ENCODE measurements at places on chromosomes 1 and 21. TPM values are rescaled to one million over a fixed set of nuclear protein-coding genes. Genes with fewer than 3 reads are reported as not detected.

The TNNI3K gene
- not detected for total RNA-seq

The ACOT11 gene
- 0.32 TPM for total RNA-seq

The AGT gene
- total RNA-seq: 6.3 TPM

DNA sequence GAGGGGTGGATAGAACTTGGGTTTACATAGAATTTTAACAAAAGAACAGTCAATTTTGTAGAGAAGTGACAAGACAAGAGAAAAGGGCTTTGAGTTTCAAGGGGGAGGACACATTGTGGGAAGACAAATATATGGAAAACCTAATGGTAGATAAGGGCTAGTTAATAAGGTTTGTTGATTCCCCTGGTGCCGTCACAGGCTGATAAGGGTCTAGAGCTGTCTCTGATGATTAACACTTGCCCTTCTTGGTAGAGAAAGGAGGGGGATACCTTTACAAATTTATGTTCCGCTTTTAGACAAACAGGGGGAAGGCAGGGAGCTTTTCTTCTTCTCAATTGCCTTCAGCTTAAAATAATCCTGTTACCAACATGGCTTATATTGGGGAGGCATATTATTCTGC, 124.3 kb downstream of the ETS2 start:
- no peak for DNase-seq
- no peak overlapping the region for H3K4me3 ChIP-seq
- no peaks in the 10 kb centered on the region for H3K4me1 ChIP-seq
- H3K27me3 ChIP-seq: peaks cover 2% of the 10 kb centered on the region
- no peak overlapping the region for H3K27ac ChIP-seq

- no peak overlapping the region for H3K4me3 ChIP-seq
- H3K27ac ChIP-seq: no peak overlapping the region
- peaks cover 2% of the 10 kb centered on the region for H3K27me3 ChIP-seq
- no peaks in the 10 kb centered on the region for H3K36me3 ChIP-seq
- no peak for DNase-seq
Measured at GRCh38 chr1:25845664-25846063, 13.6 kb downstream of the AUNIP start.

DNA sequence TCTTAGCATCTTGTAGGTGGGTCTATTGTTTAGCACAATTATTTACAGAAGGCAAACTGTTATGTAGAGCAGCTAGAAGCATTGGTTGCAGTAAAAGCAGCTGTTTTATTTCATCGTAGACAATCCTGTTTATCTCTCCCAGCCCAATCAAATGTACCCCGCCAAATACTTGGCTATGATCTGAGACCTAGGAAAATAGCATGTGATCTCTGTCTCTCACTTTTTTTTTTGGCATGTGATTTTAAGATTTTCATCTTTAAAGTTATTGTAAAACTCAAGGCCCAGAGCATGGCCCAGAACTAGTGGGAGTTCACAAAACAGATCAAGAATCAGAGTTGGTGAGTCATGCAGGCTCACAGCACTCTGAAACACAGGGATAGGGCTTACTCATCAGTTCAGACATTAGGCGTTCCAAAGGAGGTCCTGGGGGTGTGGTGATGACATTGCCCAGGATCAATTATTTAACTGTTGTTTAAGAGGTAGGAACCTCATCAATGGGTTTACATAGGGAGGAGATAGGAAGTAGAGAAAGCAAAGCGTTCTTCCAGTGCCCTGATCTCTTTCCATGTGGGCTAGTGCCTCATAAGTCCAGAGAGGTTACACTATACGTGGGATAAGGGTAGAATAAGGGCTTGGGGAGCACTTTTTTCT, 40.2 kb downstream of the TBX19 start:
- no peaks in the 10 kb centered on the region for H3K36me3 ChIP-seq
- H3K27me3 ChIP-seq: peaks cover 2% of the 10 kb centered on the region
- peaks cover 17% of the 10 kb centered on the region for H3K4me1 ChIP-seq
- no peak overlapping the region for H3K27ac ChIP-seq
- no peak for DNase-seq

GRCh38 chr1:168301664-168302320, 21.1 kb downstream of the TBX19 start:
- H3K27me3 ChIP-seq: peaks cover 1% of the 10 kb centered on the region
- DNase-seq: no peak
- no peak overlapping the region for H3K27ac ChIP-seq

DNA sequence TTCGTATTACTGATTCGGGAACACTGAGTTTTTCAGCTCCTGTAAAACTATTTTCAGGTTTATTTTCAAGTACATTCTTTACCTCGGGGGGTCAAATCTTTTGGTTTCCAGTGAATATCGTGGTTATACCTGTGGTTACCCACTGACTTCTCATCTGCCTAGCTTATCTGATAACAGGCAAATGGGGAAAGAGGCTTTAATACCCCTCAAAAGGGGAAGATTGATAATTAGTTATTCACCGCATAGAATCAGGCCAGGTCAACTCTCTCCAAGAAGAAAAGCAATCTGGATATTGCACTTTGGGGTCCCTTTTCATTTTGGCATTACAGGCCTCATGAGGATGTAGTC, 23.0 kb downstream of the RUNX1 start:
- DNase-seq: no peak
- H3K27ac ChIP-seq: no peak overlapping the region
- no peak overlapping the region for H3K4me3 ChIP-seq
- H3K27me3 ChIP-seq: peaks cover 1% of the 10 kb centered on the region

DNA sequence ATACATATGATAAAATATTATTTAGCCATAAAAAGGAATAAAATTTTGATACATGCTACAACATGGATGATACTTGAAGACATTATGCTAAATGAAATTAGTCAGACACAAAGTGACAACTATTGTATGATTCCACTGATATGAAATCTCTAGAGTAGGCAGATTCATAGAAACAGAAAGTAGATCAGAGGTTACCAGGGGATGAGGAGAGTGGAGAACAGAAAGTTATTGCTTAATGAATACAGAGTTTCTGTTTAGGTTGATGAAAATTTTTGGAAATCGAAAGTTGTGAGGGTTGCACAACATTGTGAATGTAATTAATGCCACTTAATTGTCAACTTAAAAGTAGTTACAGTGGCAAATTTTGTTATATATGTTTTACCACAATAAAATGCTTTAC, 315.7 kb upstream of the USP25 start:
- no peaks in the 10 kb centered on the region for H3K27me3 ChIP-seq
- no peaks in the 10 kb centered on the region for H3K4me1 ChIP-seq
- H3K27ac ChIP-seq: no peak overlapping the region
- no peak for DNase-seq

DNA sequence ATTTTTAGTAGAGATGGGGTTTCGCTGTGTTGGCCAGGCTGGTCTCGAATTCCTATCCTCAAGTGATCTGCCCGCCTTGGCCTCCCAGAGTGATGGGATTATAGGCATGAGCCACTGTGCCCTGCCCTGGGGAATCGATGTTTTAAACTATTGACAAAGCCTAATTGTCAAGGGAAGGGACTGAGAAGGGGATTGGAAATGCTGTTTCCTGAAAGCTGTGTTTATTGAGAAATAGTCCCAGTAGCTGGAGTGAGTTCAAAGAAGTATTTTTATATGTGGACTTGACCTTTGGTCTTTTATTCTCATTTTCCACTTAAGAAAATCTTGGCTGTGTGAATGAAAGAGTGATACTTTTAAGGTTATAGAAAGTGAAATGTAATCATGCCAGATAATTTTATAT, 47.5 kb downstream of the KIF1B start:
- DNase-seq: peak; percentile 21
- peaks cover 3% of the 10 kb centered on the region for H3K27me3 ChIP-seq
- peaks cover 12% of the 10 kb centered on the region for H3K4me1 ChIP-seq
- no peak overlapping the region for H3K4me3 ChIP-seq
- H3K36me3 ChIP-seq: no peaks in the 10 kb centered on the region

DNA sequence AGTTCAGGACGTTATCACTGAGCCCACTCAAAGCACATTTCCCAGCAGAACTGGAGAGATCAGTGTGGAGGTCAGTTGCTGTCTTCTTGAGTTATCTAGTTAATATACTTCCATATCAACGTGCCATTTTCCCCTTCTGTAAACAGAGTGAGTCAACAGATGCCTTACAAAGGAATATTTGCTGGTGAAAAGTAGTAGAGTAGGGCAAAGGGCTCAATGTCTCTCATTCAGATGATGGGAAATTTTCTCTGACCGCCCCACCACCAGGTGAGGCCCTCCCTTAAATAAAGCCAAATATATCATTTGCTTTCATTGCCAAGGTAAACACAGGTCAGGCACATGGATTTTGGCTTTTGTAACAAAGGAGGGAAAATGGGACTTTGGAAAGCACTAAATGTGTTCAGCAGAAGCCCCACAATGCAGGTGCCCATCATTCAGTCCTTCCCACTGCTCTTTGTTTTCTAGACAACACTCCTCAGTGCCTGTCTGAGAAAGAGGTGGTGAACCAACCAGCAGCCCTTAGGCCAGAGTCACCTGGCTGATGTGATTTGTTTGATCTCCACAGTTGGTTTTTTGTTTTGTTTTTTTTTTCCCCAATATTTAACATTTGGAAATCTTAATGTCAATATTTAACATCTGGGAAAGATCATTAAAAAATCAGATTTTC, 40.5 kb upstream of the SAMD13 start:
- H3K27ac ChIP-seq: no peak overlapping the region
- no peaks in the 10 kb centered on the region for H3K27me3 ChIP-seq
- H3K4me1 ChIP-seq: no peaks in the 10 kb centered on the region
- no peak for DNase-seq
- H3K36me3 ChIP-seq: no peaks in the 10 kb centered on the region

DNA sequence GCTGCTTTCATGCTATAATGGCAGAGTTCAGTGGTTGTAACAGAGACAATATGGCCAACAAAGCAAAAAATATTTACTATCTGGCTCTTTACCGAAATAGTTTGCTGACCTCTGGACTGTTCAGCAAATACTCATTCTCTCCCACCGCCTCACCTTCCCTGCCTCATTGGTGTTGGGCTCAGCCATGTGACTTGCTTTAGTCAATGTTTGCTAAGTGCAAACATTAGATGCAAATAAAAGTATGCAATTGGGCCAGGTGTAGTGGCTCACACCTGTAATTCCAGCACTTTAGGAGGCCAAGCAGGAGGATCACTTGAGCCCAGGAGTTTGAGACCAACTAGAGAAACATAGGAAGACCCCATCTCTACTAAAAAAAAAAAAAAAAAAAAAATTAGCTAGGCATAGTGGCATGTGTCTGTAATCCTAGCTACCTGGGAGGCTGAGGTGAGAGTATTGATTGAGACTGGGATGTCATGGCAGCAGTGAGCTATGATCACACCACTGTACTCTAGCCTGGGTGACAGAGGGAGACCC, 55.1 kb downstream of the RPL5 start:
- no peak for DNase-seq
- no peaks in the 10 kb centered on the region for H3K27me3 ChIP-seq
- H3K27ac ChIP-seq: no peak overlapping the region
- peaks cover 8% of the 10 kb centered on the region for H3K36me3 ChIP-seq
- H3K4me3 ChIP-seq: no peak overlapping the region

- DNase-seq: peak; percentile 57
- peak overlapping the region; percentile 99 for H3K27ac ChIP-seq
- peaks cover 2% of the 10 kb centered on the region for H3K4me1 ChIP-seq
- peak overlapping the region; percentile 89 for H3K4me3 ChIP-seq
Measured at GRCh38 chr1:58783090-58783992, 506 bp downstream of the JUN start.

- no peak overlapping the region for H3K27ac ChIP-seq
- H3K36me3 ChIP-seq: no peaks in the 10 kb centered on the region
- H3K4me3 ChIP-seq: no peak overlapping the region
Measured at GRCh38 chr1:207077470-207078377, 10.9 kb upstream of the C4BPB start.

DNA sequence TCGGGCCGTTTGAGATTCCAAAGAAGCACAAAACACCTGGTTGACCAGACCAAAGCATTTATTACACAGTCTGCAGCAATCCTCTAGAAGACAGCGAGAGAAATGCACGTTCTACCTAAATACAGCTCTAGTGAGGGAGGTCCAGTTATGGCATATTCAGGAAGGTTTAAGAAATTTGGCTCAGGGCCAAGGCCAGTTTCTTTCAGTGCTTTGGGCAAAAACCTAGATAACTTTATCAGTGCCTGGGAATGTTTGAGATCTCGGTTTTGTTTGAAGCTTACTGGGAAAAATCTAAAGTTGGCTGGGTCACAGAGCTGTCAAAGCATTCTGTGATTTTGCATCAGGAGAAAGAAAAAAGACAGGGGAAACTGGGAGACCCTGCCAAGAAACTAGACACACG, 514.0 kb upstream of the TMPRSS15 start:
- H3K4me1 ChIP-seq: no peaks in the 10 kb centered on the region
- no peaks in the 10 kb centered on the region for H3K27me3 ChIP-seq
- no peak for DNase-seq
- no peak overlapping the region for H3K4me3 ChIP-seq

DNA sequence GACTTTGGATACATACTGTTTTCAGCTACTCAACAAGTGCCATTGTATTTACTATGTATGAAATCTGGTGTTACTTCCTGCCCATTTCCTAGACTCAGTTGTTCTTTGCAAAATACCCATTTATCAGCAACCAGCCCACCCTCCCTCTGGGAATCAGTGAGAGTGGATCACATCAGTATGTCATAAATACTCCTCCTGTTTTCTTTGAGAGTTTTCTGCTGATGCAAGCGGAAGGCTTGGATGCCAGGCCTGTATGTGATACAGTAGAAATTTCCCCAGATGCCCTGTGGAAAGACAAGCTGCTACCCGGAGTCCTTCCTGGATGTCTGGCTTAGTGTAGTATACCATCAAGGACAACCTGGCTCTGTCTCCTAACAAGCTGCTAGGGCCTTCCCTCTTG, 2.4 kb upstream of the PTPRC start:
- H3K27me3 ChIP-seq: no peaks in the 10 kb centered on the region
- H3K4me1 ChIP-seq: no peaks in the 10 kb centered on the region
- no peak for DNase-seq
- H3K27ac ChIP-seq: no peak overlapping the region
- H3K4me3 ChIP-seq: no peak overlapping the region

- no peaks in the 10 kb centered on the region for H3K4me1 ChIP-seq
- peaks cover 2% of the 10 kb centered on the region for H3K27me3 ChIP-seq
- peaks cover 5% of the 10 kb centered on the region for H3K36me3 ChIP-seq
Measured at GRCh38 chr1:59161136-59161535, 135.8 kb upstream of the FGGY start.

DNA sequence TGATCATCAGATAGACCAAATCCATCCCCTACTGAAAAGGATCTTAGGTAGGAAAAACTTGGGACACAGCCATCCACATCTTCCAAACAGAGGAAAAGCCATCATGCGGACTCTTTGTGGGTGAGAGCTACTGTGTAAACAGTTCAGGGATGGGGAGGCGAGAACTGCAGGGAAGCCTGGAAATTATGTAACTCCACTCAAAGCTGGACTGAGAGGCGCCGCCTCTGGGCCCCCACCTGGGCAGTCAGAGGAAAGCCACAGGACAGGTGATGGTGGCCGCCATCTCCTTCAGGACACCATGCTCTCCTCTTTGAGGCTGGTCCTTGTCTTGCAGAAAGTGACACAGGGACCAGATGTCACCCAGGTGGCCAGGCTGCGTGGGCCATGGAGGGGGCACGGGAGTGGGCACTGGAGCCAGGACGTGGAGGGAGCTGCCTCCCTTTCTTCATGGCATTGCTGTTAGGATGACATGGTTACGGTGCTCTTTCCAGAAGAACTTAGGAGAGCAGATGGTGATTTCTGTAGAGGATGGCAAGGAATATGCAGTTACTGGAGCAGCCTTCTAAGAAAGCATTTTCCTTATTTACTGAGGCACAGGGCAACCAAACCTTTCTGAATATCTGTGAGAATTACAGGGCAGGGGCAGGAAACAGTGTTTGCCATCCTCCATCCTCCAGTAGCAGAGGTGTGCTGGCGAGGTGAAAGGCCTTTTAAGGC, 32.0 kb upstream of the TDRD10 start:
- no peaks in the 10 kb centered on the region for H3K36me3 ChIP-seq
- no peak overlapping the region for H3K27ac ChIP-seq
- peaks cover 11% of the 10 kb centered on the region for H3K4me1 ChIP-seq
